ENCODE measurements at places on chromosomes 3 and 15.

DNA sequence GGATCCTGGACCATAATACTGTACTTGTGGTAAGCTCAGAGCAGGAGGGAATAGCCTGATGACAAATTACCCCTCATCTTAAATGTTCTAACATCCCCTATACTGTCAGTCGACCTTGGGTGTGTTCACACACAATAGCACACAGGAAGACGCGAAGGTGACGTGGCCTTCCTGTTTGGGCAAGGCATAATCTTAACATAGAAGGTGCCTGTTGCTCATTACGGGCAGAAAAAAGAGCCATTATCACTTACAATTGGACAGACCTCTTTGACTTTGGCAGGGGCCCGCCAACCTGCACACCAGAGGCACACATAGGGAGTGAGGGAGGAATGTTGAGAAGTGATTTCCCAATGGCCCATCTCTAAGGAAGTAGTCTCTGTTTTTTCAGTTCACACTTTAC, 144.2 kb downstream of the ANO10 start:
- no peak for DNase-seq

DNA sequence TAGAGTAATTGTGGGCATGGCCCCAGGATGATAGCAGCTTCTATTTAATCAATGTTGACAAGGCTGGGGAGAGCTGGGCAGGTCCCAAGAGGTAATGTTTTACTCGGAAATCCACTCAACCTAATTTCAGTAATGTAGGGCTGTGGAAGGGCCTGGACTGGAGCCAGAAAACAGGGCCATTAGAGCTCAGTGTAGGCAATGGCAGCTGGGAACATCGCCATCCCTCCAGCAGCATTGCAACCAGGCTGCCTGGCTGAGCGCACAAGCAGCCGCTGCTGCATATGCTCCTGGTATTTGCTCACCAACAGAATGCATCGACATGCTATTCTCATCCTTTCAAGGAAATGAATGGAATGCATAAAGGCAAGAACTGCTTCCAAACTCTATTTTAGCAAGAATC, 90.0 kb downstream of the GAP43 start:
- DNase-seq, result peak; percentile 25

GRCh38 chr15:101232677-101233076, 19.2 kb downstream of the CHSY1 start:
- no peak for DNase-seq

- DNase-seq, result no peak
Measured at GRCh38 chr3:73394240-73394639, 230.5 kb downstream of the PDZRN3 start.

- DNase-seq, result no peak
Measured at GRCh38 chr15:96312641-96313335, 17.7 kb upstream of the NR2F2 start.

DNA sequence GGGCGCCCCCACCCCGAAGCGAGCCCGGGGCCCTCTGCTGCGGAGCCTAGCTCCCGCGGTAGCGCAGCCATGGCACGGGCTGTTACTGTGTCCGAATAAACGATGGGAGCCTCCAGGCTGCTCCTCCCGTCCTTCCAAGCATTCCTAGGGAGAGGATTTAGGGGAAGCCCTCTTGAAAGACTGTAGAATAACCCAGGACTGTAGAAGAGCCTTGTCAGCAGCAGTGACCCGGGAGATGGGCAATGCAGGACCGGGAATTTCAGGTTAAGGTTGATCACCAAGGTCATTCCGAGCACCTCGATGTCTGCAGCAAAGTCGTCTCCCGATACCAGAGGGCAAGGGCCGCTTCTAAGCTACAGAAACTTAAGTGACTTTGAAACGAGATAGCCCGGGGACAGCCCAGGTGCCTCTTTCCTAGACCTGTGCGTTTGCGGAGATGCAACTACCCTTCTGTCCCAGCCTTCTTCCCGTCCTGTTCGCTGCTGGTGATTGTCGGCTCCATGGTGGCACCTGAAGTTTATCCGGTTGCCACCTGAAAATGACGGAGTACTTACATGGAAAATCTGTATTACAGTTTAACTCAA, 753 bp upstream of the MYO5A start:
- DNase-seq, result no peak
